ENCODE measurements at places on chromosomes 11 and 22.

DNA sequence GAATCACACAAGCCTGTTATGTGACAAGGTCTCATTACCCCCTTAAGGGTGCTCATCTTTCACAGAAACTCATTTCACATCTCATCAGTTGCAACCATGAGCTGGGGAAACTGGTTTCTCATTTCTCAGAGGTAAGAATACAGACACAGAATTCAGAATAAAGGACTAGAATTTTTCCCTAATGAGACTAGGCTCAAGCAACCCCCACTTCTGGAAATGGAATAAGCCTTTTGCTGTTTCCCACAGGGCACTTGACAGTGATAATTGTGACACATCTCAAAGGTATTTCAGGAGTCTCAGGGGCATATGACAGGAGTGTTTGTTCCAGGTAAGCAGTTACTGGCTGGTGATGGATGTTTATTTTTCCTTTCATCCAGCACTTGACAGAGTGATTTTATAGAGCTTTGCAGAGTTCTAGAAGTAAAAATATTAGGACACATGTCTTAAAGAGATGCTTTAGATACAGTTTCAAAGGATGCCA lies 112.9 kb upstream of the DDI1 start:
- no peak for DNase-seq

DNA sequence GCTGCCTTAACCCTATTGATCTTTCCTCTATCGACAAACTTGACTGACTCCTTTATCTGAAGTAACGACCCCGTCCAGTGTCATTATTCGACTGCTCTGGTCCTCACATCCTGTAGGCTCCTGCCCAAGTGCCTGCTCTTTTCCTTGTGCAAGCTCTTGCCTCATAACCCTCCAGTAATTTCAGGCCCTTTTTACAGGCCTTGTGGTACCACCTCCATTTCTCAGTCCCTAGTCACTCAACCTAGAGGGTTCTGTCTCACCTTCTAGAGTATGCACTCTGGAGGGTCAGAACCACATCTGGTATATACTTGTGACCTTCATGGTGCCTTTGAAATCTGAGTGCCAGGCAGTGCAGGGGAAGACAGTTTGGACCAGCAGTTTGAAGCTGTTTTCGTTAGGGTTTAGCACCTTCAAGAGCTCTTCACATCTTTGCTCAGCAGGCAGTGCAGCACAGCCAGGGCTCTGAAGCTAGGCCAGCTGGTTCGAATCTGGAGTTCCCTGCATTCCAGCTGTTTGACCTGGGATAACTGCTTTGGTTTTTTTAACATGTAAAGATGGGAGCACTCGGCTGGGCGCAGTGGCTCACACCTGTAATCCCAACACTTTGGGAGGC lies 11.2 kb downstream of the SNRPD3 start:
- DNase-seq, result no peak

DNA sequence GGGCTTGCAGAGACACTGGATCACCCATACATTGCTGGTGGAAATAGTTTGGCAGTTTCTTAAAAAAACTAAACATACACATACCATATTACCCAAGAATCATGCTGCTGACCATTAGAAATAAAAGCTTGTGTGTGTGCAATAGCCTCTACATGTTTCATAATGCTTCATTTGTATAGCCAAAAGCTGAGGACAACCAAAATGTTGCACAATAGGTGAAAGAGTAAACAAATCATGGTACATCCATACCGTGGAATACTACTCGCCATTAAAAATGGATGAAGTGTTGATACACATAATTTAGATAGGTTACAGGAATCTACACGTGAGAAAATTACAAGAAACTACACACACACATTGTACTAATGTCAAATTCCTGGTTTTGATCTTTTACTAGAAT lies 6.5 kb downstream of the KBTBD3 start:
- no peak for DNase-seq

GRCh38 chr11:62918531-62918930 lies 2.6 kb downstream of the CHRM1 start:
- DNase-seq, result no peak

GRCh38 chr11:34609187-34609751 lies 11.6 kb upstream of the EHF start:
- no peak for DNase-seq

DNA sequence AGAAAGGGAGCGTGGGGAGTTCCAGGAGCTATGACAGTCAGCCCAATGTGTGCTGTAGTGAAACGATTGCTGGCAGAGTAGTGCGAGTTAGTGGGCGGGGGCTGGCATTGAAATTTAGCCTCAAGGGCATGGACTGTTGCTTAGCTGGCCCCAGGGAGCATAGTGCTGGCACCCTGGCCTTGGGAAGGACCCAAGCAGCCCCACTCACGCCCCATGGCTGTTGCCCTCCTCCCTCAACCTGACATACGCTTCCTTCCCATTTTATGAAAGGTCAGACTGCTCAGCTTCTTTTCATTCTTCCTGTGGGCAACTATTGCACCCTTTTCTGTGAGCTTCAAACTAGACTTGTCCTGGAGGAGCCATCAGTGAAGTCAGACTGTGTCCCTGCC lies 52.0 kb upstream of the SUSD2 start:
- no peak for DNase-seq

DNA sequence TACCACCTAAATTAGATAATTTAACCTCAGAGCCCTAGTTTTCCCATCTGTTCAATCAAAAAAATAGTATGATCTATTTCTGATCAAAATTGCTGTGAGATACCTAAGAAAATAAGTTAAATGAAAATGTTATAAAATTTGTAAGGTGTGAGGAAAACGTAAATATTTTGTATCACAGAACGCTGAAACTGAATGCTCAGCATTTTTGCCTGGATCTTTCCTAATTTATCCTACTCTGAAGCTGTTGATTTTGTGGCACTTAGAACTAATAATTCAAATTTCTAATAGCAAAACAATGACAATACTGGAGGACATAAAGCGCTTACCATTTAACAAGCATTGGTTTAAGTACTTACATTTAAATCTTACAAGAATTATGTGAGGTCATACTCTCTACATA lies 674.2 kb downstream of the FAM181B start:
- DNase-seq, result no peak
